ENCODE measurements at places on chromosomes 2 and 18. TPM values are rescaled to one million over a fixed set of nuclear protein-coding genes. Genes with fewer than 3 reads are reported as not detected.

GRCh38 chr2:189287982-189288521 is 108.5 kb upstream of the COL5A2 start:
- no peak for DNase-seq
- H3K27me3 ChIP-seq: no peaks in the 10 kb centered on the region
- H3K4me1 ChIP-seq: peaks cover 31% of the 10 kb centered on the region
- H3K36me3 ChIP-seq: no peaks in the 10 kb centered on the region

DNA sequence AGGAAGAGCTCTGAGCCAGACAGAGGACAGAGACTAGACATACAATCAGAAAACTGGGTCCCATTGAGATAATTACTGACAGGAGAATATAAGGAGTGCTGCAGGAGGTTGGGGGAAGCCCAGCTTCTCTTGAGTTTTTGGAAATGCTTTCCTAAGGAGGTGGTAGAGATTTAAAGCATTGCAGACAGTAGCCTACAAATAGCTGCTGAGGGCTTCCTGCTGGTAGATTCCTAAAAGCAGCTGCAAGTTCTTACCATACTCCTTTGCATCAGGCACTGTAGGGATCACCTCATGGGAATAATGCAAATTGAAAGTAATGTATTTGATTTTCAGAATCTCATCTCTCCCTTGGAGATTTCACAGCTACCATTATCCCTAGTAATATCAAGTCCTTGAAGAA is 902.6 kb upstream of the GCFC2 start:
- no peaks in the 10 kb centered on the region for H3K4me1 ChIP-seq
- no peak for DNase-seq
- H3K36me3 ChIP-seq: no peaks in the 10 kb centered on the region
- H3K4me3 ChIP-seq: no peak overlapping the region

DNA sequence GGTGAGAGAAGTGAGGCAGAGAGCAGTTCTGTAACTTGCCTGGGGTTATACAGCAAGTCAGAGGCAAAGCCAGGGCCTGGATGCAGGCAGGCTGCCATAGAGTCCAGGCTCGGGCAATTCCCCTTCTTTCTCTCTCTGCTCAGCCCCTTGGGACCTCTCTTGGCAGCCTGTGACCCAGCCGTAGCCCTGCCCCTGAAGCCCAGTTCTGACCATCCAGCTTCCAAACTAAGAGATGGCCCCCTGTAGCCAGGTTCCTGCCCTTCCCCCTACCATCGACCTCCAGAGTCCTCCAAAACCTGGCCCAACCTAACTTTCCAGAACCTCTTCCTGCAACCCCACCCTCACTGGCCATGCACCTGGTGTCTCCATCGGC is 201.2 kb downstream of the CTIF start:
- H3K27ac ChIP-seq: no peak overlapping the region
- DNase-seq: no peak
- no peaks in the 10 kb centered on the region for H3K4me1 ChIP-seq

Gene ANKRD53
- total RNA-seq: 9.0 TPM

Gene TRIM54
- total RNA-seq: 0.21 TPM

GRCh38 chr2:72000110-72000509 is 147.6 kb downstream of the CYP26B1 start:
- H3K27ac ChIP-seq: no peak overlapping the region
- no peaks in the 10 kb centered on the region for H3K27me3 ChIP-seq
- no peaks in the 10 kb centered on the region for H3K4me1 ChIP-seq
- H3K4me3 ChIP-seq: no peak overlapping the region

Gene THSD7B
- 1.6 TPM for total RNA-seq

DNA sequence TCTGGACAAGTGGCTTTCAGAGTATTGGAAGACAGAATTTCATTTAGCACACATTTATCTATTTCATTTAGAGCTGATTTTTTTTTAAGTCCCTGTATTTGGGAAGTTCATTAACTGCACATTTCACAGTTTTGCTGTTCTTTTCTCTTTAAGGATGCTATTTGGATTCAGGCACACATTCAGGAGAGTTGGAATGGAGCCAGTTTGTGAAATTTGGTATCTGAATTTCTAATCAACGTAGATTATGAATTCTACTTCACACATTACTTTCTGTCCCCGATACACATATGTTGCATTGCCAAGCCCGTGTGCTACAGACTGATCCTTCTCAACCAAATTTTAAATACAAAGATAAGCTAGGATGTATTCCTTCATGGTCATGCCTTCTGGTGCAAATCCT is 503.9 kb downstream of the IRS1 start:
- no peaks in the 10 kb centered on the region for H3K4me1 ChIP-seq
- no peak overlapping the region for H3K27ac ChIP-seq
- no peaks in the 10 kb centered on the region for H3K27me3 ChIP-seq
- no peak for DNase-seq
- H3K36me3 ChIP-seq: no peaks in the 10 kb centered on the region

DNA sequence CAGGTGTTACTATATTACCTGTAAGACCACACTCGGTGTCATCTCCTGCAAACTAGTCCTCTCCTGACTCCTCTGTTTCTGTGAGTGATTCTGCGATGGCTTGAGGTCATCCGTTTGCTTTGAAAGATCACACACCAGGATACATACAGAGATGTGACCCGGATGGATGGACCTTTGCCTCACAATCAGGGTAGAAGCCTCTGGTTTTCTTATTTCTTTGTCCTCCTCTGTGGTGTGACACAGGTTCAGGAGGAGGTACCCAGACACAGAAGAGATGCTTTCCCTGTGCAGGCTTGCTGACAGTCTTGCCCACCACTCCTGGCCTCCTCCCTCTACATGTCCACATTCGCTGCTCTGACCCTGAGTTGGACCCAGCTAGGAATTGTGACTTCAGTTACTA is 34.6 kb downstream of the PSD4 start:
- H3K27me3 ChIP-seq: no peaks in the 10 kb centered on the region
- H3K27ac ChIP-seq: no peak overlapping the region
- peaks cover 42% of the 10 kb centered on the region for H3K4me1 ChIP-seq
- DNase-seq: no peak
- H3K4me3 ChIP-seq: no peak overlapping the region
- no peaks in the 10 kb centered on the region for H3K36me3 ChIP-seq

DNA sequence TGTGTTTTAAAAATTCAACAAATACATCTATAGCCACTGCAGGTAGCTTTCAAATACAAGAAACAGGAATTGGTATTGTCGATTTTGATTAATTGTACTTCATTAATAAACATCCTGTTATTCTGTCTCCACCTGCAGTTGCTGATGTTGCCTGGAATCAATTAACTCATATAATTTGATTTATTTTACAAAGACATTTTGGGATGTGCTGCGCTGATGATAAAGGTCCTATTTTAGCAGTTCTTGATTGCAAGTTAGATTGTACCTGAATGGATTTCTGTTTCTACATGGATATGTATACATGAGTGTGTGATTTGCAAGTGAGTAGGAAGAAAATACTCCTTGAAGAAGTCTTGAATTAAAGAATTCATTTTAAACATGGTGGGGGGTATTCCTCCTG is 605.3 kb downstream of the ARHGAP15 start:
- H3K27me3 ChIP-seq: no peaks in the 10 kb centered on the region
- no peak overlapping the region for H3K4me3 ChIP-seq
- no peaks in the 10 kb centered on the region for H3K4me1 ChIP-seq

GRCh38 chr18:9941103-9941502 is 27.3 kb downstream of the VAPA start:
- H3K4me3 ChIP-seq: no peak overlapping the region
- no peaks in the 10 kb centered on the region for H3K27me3 ChIP-seq
- H3K36me3 ChIP-seq: peaks cover 63% of the 10 kb centered on the region
- no peak for DNase-seq

Measured in tibial nerve (tissue), 4 donors.